ENCODE measurements at places on chromosomes 1 and 21.

DNA sequence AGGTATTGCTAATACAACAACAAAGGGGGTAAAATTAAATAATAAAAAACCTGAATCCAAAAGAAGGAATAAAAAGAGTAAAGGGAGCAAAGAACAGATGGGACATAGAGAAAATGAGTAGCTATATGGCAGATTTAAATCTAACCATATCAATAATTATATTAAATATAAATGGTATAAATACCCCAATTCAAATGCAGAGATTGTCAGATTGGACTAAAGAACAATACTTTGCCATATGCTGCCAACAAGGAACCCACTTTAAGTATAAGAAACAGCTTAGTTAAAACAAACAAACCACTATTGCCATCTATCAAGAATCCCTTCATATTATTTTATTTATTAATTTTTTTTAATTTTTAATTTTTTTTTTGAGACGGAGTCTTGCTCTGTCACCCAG is 86.8 kb downstream of the MT1HL1 start:
- no peak for DNase-seq

GRCh38 chr21:34526241-34526617 is 14.2 kb upstream of the KCNE1 start:
- DNase-seq = no peak

DNA sequence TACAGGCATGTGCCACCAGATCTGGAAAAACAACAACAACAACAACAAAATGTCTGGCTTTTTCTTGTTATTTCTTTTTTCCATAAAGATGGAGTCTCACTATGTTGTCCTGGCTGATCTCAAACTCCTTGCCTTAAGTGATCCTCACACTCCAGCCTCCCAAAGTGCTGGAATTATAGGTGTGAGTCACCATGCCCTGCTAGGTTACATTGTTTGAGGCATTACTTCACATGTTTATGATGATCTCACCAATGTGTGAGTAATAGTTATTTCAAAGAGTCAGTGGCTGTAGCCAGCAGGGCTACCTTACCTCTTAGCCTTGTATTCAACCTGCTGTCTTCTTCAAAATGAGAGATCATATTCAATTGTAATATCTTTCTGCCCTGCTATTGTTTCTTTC is 445.7 kb downstream of the AMY1C start:
- DNase-seq = no peak

- DNase-seq = no peak
These were observed at the start of gene CTSE for GRCh38 chr1:206023695-206024094. Gene CTSE (minus strand): TSS chr1:206023895. CDS start chr1:206023791, 104 bp downstream.

GRCh38 chr1:111743679-111744101 is 4.5 kb upstream of the INKA2 start:
- DNase-seq = no peak

- no peak for DNase-seq
These were observed 74.3 kb downstream of the LAMC1 start for GRCh38 chr1:183097438-183098051.

GRCh38 chr1:24557220-24557619 is 1.3 kb downstream of the NCMAP start:
- DNase-seq = no peak

DNA sequence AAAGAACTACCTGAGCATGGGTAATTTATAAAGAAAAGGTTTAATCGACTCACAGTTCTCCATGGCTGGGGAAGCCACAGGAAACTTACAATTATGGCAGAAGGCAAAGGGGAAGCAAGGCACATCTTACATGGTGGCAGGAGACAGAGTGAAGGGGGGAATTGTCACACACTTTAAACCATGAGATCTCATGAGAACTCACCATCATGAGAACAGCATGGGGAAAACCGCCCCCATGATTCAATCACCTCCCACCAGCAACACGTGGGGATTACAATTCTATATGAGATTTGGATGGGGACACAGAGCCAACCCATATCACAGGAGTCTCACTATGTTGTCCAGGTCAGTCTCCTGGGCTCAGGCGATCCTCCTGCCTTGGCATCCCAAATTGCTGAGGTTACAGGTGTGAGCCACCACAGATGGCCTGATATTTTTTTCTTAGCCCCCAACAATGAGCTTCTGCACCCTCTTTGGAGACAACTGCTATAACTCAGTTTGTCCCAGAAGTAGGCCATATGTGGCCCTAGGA is 22.5 kb upstream of the MORC3 start:
- DNase-seq = no peak

GRCh38 chr1:81876901-81877733 is 76.4 kb downstream of the ADGRL2 start:
- DNase-seq = no peak

Data from 8988T (cell line).